ENCODE measurements at places on chromosomes 11 and 22. TPM values are rescaled to one million over a fixed set of nuclear protein-coding genes. Genes with fewer than 3 reads are reported as not detected.

GRCh38 chr11:76512851-76513653, 68.2 kb downstream of the EMSY start:
- DNase-seq, result no peak

GRCh38 chr11:115541518-115541917, 37.3 kb upstream of the CADM1 start:
- no peak for DNase-seq

DNA sequence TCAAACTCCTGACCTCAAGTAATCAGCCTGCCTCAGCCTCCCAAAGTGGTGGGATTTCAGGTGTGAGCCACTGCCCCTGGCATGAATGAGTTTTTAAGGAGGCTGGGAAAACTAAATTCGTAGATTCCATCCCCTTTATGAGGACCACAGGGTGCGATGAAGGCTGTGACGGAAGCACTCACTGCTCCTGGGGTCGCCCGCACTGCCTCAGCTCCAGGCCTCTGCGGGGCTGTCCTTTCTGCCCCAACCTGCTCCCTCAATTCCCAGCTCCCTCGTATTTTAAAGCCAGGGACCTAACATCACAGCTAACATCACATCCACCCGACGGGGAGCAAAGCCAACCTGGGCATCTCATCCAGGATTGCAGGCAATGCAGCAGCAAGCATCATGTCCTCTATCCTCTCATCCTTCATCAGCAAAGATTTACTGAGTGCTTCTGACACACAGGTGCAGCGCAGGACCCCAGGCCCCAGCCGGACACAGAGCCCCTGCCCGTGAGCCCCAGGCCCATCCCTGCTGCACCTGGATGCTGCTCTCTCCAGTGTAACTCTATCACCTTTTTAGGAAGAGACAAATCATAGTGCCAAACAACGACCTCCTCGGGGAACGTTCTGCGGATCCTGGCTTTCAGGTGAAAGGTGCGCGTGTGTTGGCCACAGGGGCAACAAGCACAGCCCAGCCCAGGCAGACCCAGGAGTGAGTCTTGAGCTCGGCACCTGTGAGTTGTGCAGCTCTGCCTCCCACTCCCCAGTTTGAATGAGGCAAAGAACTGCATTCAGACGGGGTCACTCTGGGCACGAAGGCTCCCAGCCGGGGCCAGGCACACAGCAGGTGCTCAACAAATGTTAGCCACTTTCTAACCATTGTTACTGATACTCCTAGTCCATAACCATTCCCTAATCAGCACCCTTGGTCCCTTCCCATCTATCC, 134.3 kb downstream of the CRYBB2 start:
- DNase-seq, result no peak

DNA sequence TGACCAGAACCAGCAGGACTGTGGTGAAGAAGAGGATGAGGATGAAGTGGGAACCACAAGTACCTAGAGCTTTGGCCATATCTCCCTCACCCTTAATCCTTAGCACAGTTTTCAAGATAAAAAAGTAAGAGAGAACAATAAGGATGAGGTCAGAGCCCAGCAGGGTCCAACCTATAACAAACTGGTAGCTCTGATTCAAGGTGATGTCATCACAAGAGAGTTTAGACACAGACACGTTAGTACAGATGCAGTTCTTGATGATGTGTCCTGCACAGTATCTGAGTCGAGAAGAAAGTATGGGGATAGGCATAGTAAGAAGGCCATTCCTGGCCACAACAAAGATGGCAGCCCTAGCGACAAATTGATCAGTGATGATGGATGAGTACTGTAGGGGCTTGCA, 586 bp downstream of the OR56A5 start:
- no peak for DNase-seq

- DNase-seq, result no peak
Observed at GRCh38 chr22:22565981-22566380, 6.9 kb upstream of the PRAME start.

The ANO3 gene
- total RNA-seq, result not detected

The CREB3L1 gene
- total RNA-seq, result not detected

DNA sequence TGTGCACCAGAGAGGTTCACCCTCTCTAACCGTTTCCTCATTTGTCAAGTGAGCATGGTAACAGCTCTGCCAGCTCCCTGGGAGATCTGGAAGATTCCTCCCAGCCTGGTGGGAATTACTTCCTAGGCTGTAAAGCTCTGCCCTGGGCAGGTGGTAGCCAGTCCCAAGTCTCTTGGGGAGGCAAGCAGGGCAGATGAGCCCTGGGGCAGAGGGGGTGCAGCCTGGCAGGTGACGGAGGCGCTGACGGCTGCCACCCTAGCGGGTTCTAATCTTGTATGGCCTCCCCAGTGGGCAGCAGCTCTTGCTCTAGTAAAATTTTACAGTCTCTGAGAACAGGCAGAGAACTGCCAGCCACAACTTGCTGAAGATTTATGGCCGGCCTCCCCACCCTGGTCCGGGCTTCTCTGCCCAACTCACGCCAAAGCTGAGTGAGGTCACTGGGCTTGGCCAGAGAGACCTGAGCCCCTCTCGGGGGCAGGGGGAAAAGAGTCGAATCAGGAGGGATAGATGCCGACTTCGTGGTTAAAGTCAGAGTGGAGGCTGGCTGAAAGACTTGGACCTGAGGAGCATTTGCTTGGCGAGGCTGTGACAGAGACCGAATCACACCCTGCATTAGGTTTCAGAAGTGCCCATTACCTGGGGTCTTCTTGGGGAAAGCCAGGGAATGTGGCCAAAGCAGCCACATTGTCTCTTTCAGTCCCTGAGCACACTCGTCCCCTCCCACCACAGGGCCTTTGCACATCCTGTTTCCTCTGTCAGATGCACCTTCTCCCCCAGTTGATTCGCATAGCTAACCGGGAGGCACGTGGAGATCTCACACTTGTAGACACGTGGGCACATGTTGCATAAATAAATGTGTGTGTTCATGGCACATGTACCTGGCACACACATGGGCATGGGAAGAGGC, 188.2 kb downstream of the MN1 start:
- no peak for DNase-seq

GRCh38 chr22:37165940-37166674, 16.4 kb upstream of the IL2RB start:
- DNase-seq, result no peak

GRCh38 chr22:22818861-22819855, 68.5 kb upstream of the IGLL5 start:
- peak; percentile 42 for DNase-seq

The ADM2 gene
- total RNA-seq, result 3.7 TPM

DNA sequence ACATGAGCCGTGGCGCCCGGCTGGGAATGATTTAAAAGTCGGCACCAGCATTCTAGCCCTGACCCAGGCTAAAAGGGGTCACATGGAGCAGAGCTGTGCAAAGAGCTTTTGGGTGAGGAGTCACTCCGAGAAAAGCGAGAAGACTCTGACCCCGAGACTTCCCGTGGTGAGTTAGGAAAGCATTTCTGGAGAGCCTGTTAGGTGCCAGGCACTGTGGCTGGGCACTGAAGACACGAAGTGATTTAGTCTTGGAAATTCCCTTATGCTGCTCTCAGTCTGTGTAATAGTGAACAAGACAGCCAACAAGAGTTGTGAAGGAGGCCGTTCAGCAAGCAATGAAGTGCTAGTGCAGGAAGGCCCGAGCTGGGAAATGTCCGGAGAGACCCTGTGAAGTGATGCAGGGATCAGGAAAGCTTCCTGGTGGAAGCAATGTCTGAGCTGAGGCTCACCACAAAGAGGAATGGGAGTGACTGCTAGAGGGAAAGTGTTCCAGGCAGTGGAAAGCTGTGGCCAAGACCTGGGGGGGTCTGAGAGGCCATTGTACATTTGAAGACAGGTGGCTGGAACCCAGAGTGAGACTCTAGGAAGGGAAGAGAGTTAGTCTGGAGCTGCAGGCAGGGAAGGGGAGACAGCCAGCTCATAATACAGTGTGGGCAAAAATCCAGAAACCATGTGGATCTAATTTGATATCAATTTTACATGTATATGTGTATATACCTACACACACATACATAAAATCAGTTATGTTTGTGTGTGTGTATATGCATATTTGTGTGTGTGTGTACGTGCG, 31.6 kb downstream of the MARK2 start:
- no peak for DNase-seq

The ASCL3 gene
- total RNA-seq, result not detected

GRCh38 chr22:35631597-35631996, 14.5 kb upstream of the MB start:
- no peak for DNase-seq

Measured in B cell (primary cell).